ENCODE measurements at places on chromosomes 4 and X. TPM values are rescaled to one million over a fixed set of nuclear protein-coding genes. Genes with fewer than 3 reads are reported as not detected.

The GPR101 gene
- total RNA-seq, result not detected

The SSX4 gene
- 0.15 TPM for total RNA-seq

The SHROOM3 gene
- total RNA-seq, result 7.2 TPM

The CORIN gene
- not detected for total RNA-seq

The XAGE5 gene
- not detected for total RNA-seq

The ZFP92 gene
- 0.90 TPM for total RNA-seq

The PAGE5 gene
- total RNA-seq, result not detected

The CACNA1F gene
- total RNA-seq, result not detected

DNA sequence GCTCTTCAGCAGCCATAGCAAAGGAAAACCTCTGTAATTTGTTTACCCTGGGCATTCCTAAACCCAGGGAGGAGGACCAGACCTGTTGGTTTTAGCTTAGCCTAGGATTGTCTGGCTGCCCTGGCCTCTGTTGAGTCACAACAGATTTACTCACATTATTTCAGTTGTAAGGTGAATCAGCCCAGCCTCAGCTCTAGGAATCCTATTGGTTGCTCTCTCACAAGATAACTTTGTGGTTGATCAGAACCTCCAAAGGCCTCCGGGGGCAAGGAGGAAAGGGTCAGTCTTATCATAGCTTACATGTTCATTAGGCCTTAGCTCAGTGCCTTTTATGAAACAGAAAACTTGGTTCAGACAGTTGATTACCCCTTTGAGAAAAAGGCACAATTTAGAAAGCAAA lies 41.0 kb downstream of the PDK3 start:
- DNase-seq, result no peak

- DNase-seq, result no peak
These were observed 26.9 kb downstream of the MAP7D2 start for GRCh38 chrX:20089845-20090244.

GRCh38 chr4:168124008-168124641 lies 31.8 kb downstream of the ANXA10 start:
- no peak for DNase-seq

DNA sequence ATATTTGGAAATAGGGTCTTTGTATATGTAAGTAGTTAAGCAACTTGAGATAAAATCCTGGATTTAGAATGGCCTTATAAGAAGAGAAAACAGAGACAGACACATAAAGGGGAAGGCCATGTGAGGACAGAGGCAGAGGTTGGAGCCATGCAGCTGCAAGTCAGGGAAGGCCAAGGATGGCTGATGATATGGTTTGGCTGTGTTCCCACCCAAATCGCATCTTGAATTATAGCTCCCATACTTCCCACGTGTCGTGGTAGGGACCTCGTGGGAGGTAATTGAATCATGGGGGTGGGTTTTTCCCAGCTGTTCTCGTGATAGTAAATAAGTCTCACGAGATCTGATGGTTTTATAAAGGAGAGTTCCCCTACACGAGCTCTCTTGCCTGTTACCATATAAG lies 76.3 kb downstream of the STK32B start:
- no peak for DNase-seq

DNA sequence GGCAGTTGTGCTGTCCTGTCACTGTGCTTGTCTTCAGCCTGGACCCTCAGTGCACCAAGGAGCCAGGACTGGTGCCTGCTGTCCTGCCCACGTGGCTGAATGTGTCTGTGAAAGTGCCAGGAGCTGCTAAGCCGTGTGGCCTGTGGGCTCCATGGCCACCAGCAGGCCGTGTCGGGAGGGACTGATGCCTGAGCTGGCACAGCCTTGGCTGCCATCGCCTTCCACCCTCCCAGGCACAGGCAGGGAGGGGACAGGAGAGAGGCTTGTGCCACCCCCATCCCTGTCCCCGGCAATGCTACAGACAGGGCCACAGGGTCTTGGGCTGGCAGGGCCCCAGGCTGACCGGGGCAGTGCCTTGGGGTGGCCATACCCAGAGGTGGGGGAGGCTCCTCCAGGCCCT lies 24.8 kb downstream of the DOK7 start:
- no peak for DNase-seq

DNA sequence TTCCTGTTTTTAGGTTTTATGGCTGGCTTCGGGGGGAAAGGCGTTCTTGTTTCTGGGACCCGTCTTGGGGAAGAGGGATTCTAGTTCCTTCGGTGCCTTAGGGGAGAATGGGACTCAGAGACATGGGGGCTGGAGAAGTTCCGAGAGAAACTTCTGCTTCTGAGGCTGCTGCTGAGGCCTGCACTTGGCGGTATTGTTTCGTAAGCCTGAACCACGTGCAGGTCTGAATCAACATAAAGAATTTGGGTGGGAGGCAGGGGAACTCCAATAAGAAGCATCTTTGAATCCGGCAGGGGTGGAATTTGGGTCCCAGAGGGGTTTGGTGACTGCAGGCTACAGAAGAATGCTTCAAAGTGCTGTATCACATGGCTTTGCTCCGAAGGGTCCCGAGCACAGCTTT lies 15.1 kb downstream of the XG start:
- no peak for DNase-seq

DNA sequence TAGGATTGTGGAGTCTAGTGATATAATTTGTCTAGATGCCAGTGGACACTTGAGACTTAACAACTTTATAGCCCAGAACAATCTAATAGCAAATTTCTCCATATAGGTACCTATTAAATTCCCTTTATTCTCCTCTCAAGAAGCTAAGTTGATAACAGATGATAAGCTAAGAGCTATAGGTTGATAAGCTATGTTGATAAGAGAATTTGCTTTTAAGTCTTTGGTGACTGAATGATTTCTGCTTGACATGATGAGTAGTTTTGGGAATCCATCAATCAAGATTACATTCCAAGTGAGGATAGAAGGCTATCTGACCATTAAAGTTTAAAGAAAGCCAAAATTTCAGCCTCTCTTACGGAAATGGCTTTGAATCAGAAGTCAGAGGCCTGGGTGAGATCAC lies 131.6 kb downstream of the EMCN start:
- no peak for DNase-seq

GRCh38 chr4:100079264-100079663 lies 111.0 kb downstream of the DDIT4L start:
- DNase-seq, result no peak

DNA sequence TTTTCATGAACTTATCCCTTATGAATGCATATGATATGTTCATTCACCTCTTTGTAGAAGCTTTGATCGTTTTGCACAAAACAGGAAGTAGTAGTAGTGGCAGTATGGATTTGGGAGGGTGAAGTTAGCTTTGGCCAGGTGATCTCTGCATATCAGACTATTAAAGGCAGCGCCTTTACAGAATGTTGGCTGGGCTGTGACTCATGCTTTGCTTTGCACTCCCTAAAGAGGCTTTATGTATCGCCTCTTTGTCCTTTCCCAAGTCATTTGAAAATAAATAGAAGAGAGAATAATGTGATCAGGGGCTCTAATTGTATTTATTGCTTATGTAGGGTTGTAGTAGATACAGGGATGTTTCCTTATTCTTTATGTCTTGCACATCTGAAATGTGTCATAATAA lies 50.4 kb downstream of the SHROOM3 start:
- no peak for DNase-seq

GRCh38 chr4:24775750-24776149 lies 19.6 kb upstream of the SOD3 start:
- no peak for DNase-seq

DNA sequence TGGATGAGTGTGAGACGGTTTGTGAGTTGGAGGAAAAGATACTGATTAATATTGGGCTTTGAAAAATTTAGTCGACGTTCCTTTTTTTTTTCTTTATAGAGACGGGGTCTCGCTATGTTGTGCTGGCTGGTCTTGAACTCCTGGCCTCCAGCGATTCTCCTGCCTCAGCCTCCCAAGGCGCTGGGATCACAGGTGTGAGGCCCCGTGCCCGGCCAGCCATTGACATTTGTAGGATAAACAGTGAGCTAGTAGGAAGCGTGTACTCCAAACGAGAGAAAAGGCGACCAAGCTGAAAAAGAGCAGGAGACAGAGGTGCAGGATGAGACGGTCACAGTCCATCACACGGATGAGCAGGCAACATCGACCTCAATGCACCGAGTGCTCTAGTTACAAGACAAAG lies 19.4 kb downstream of the PPP2R3B start:
- DNase-seq, result no peak

DNA sequence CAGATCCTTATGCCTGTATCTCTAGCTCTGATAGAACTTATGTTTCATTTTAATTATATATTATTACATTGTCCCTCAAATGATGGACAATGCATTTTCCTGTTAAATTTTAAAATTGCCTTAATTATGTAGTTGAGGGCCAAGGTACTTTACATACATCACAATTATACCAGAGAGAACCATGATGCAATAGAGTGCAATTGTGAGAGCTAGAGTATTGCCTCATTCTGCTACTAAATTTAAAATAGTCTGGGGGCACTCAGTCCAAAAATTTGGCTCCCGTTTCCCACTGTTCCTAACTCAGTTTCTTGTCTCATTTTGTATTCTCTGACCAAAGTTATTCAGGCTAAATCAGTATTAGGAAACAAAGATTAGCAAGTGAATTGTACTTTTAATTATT lies 378.5 kb upstream of the ZFP42 start:
- DNase-seq, result no peak

- DNase-seq, result no peak
These were observed 43.6 kb upstream of the GRIA3 start for GRCh38 chrX:123140454-123140853.

- no peak for DNase-seq
These were observed 83.9 kb downstream of the VEGFC start for GRCh38 chr4:176708771-176709311.

DNA sequence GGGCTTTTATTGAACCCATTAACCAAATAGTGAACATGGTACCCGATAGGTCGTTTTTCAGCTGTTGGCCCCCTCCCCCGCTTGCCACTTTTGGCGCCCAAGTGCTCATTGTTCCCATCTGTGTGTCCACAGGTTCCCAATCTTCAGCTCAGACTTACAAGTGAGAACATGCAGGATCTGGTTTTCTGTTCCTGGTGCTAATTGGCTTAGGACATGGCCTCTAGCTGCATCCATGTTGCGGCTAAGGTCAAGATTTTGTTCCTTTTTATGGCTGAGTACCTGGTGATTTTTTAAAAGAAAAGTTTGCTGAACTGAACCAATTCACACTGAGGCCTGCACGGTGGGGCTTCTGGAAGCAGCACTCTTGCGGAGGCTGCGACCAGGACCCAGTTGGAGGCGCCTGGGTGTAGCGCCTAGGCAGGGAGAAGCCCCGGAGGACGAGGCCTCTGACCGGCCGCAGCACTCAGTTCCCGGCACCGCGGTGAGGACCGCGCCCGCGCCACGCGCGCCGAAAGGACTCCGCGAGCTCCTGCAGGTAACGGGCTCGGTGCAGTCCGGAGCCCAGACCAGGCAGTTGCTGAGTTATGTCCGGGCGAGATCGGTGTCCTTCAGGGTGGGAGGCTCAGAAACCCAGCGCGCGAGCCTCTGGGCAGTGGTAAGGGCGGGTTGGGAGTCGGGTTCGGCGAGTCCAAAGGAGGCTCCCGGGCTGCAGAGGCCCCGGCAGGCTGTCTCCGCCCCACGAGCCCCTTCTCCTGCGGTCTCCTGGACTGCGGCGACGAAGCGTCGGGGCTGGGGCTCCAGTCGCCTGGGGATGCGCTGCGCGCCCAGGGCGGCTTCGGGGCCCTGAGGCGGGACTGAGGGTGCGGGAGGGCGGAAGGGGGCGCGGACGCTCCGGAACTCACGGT lies 15.8 kb upstream of the SLC25A4 start:
- no peak for DNase-seq

DNA sequence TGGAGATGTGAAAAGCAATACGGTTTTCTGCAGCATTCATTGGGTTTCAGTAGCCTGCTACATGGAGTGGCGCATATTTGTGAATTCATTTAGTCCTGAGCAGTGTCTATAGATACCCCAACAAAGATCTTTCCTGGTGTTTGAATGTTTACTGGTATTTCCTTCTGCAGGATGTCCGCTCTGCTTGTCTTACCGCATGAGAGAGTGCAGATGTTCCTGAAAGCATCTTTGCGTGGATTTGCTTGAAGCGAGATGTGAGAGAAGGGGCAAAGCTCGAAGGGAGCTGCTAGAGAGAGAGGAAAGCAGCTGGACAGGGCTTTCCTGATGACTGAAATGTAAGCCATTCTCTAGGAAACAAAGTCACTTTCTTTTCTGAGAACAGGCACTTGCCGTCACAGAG lies 40.9 kb upstream of the GYPA start:
- no peak for DNase-seq

DNA sequence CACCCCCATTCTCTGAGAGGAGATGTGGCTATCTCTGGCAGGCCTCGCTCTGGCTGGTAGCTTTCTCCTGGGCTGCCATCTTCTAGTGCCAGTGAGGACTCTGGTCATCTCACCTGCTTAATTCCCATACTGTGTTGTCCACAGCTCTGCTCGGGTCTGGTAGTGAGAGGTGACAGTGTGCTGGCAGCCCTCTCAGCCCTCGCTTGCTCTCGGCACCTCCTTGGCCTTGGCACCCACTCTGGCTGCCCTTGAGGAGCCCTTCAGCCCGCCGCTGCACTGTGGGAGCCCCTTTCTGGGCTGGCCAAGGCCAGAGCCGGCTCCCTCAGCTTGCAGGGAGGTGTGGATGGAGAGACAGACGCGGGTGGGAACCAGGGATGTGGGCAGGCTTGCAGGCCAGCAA lies 52.7 kb downstream of the CPLX1 start:
- DNase-seq, result no peak

DNA sequence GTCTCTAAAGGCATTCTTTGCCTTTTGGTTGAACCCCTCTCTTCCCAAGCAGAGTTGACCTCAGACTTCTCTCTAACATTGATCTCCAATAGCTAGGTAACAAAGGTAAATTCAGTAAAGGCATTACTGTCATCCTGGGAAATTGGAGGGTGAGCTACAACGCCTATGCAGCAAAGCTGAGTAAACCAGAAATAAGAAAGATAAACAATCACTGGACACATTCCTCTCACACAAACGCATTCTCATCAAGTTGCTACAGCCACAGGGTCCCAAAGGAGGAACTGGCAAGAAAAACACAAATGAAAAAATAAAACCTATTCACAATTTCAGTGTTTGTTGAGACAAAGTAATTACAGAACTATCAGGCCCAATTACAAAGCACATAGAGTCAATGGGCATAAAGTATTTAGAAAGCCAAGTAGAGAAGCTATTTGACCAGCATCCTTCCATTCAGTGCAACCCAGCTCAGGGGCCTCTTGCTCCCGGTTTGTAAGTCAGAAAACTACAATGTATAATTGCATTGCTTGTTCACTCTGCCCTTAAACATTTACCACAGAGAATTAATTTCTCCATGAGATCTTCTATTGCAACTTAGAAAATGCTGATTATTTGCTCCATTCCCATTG lies 967.7 kb downstream of the PCDH7 start:
- no peak for DNase-seq

DNA sequence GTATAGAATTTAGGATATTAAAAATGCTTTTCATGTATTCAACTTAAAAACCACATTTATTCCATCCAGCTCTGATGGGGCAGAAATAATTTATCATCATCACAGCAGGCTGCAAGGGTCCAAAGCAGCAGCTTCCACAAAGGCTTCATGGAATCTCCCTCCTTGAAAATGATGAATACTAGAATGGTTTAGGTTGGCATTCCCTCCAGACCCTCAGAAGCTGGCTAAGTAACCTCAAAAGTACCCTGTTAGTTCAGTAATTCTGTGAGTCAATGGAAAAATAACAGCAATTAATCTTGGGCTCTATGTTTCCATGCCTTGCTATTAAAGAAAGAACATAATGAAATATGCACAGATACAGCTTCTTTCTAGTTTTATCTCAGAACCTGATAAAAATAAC lies 594.9 kb upstream of the DIPK2B start:
- DNase-seq, result no peak

- DNase-seq, result no peak
These were observed 30.7 kb downstream of the MEPE start for GRCh38 chr4:87863486-87863885.
